Endothelial cell of coronary artery (primary cell): ENCODE measurements at places on chromosomes 12 and 14. TPM values are rescaled to one million over a fixed set of nuclear protein-coding genes. Genes with fewer than 3 reads are reported as not detected.

The GPR132 gene
- 0.18 TPM in 1 of 2 replicates, not detected in the other for total RNA-seq

The COX8C gene
- not detected in 2 replicates for total RNA-seq

The KRT72 gene
- not detected in 2 replicates for total RNA-seq

The CCDC175 gene
- not detected in 2 replicates for total RNA-seq

The SERPINA1 gene
- not detected in 2 replicates for total RNA-seq

The ASB2 gene
- total RNA-seq, result 0.18 TPM in 1 of 2 replicates, not detected in the other

The CLEC2A gene
- not detected in 2 replicates for total RNA-seq

The NINJ2 gene
- total RNA-seq, result 0.28 and 0.90 TPM in 2 replicates

The KLRD1 gene
- 0.09 TPM in 2 replicates for total RNA-seq

The NOS1 gene
- not detected in 2 replicates for total RNA-seq

The NOP9 gene
- total RNA-seq, result 24.8 and 25.4 TPM in 2 replicates

The TEX22 gene
- total RNA-seq, result 0.09 and 0.27 TPM in 2 replicates

The ZNF605 gene
- 4.4 and 9.1 TPM in 2 replicates for total RNA-seq

The LRCOL1 gene
- total RNA-seq, result 0.09 TPM in 1 of 2 replicates, not detected in the other

The STRN3 gene
- total RNA-seq, result 60.4 and 65.5 TPM in 2 replicates

The TCL1A gene
- total RNA-seq, result not detected in 2 replicates

The FSCB gene
- total RNA-seq, result not detected in 2 replicates

The AMIGO2 gene
- total RNA-seq, result 10.2 and 10.9 TPM in 2 replicates

The NUMB gene
- 39.6 and 40.9 TPM in 2 replicates for total RNA-seq

The PLBD1 gene
- 0.09 TPM in 2 replicates for total RNA-seq

The RFX4 gene
- total RNA-seq, result not detected in 2 replicates

The KRT83 gene
- not detected in 2 replicates for total RNA-seq

The CMA1 gene
- not detected in 2 replicates for total RNA-seq

The PDZRN4 gene
- not detected in 2 replicates for total RNA-seq

The KCNK13 gene
- total RNA-seq, result not detected in 2 replicates

The INHBE gene
- not detected in 2 replicates for total RNA-seq

The RPL10L gene
- not detected in 2 replicates for total RNA-seq

The SERPINA5 gene
- total RNA-seq, result 1.2 and 3.3 TPM in 2 replicates

The KLHL28 gene
- total RNA-seq, result 6.4 and 9.2 TPM in 2 replicates

The CAPRIN2 gene
- 23.4 and 40.7 TPM in 2 replicates for total RNA-seq

The SCARB1 gene
- 14.9 and 15.5 TPM in 2 replicates for total RNA-seq

The ANO2 gene
- total RNA-seq, result 33.1 and 41.0 TPM in 2 replicates

The RNASE12 gene
- total RNA-seq, result not detected in 2 replicates

The NRXN3 gene
- total RNA-seq, result 2.6 and 3.3 TPM in 2 replicates
